Colonic mucosa (tissue), 4 donors: ENCODE measurements at places on chromosomes 7 and 10. TPM values are rescaled to one million over a fixed set of nuclear protein-coding genes. Genes with fewer than 3 reads are reported as not detected.
A peak's percentile ranks its signal among the peaks of the same experiment; 100 is the strongest.

DNA sequence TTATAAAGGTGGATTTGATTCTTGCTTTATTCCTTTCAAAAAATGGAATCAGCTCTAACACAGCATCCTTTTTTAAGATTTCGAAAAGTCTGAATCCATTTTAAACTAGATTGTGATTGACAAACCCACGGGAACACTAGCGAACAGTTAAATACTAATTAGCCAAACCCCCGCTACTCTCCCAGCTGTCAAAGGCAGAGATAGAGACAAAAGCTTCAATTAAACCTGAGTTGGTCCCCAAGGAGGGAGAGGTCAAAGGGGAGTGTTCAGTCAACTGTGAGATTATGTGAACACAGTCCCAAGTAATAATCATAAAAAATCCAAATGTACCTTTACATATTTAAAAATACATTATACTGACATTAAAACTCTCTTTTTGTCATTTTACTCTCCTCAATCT, 65.7 kb upstream of the TBX20 start:
- H3K4me1 ChIP-seq: no peaks in the 10 kb centered on the region
- DNase-seq: no peak
- no peak overlapping the region for H3K4me3 ChIP-seq

- no peaks in the 10 kb centered on the region for H3K27me3 ChIP-seq
- no peaks in the 10 kb centered on the region for H3K4me1 ChIP-seq
- no peak overlapping the region for H3K4me3 ChIP-seq
Observed at GRCh38 chr10:71778071-71778825, 4.9 kb upstream of the VSIR start.

DNA sequence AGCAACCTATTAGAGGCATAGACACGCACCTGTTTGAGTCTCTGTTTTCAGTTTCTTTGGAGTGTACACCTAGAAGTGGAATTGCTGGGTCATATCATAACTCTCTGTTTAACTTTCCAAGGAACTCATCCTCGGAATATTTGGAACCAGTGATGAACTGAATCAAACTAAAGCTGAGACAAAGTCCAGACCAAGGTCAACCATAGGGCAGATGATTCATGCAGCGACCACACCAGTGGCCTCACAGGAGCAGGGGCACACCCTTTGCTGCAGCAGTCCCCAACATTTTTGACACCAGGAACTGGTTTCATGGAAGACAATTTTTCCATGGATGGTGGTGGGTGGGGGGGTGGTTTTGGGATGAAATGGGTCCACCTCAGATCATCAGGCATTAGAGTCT, 4.9 kb upstream of the OPTN start:
- H3K36me3 ChIP-seq: no peaks in the 10 kb centered on the region
- H3K4me3 ChIP-seq: no peak overlapping the region
- H3K4me1 ChIP-seq: no peaks in the 10 kb centered on the region
- H3K27ac ChIP-seq: no peak overlapping the region
- no peaks in the 10 kb centered on the region for H3K27me3 ChIP-seq
- no peak for DNase-seq

- no peaks in the 10 kb centered on the region for H3K4me1 ChIP-seq
- no peak overlapping the region for H3K27ac ChIP-seq
- H3K4me3 ChIP-seq: no peak overlapping the region
- no peaks in the 10 kb centered on the region for H3K36me3 ChIP-seq
- no peaks in the 10 kb centered on the region for H3K27me3 ChIP-seq
- no peak for DNase-seq
Observed at GRCh38 chr10:78397786-78398185, 364.1 kb downstream of the RPS24 start.

GRCh38 chr7:53111031-53111430, 75.6 kb downstream of the POM121L12 start:
- DNase-seq: no peak
- H3K27ac ChIP-seq: no peak overlapping the region
- H3K4me3 ChIP-seq: no peak overlapping the region
- H3K4me1 ChIP-seq: no peaks in the 10 kb centered on the region

DNA sequence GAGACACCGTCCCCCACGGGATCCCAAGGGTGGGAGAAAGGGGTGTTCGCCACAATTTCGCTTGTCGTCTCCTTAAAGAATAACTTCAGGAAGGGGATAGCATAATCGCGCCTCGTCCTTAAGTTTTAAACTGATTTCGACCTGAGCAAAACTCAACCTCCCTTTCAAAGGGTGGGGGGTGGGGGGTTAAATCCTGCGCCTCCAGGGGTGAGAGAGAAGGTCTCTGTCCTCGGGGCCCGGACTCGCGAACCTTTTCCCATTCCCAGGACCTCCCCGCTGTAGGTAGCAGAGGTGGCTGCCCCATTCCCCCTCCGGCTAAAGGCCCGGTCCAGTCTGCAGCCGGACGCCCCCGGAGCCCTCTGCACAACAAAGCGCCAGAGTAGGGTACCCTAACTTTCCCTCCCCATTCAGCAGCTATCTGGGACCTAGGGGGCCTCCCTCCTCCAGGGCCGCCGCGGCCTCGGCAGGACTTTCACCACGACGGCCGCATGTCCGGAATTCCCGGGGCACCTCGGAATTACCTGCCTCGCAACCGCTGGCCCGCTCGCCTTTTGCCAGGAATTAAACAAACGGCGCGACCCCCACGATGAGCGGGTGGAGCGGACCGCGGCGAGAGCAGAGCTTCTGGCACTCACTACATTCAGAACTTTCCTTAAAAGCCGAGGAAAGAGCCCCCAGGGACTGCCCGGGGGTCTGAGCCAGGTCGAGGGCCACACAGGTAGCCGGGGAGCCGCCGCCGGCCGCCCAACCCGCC, 1.7 kb downstream of the CDK6 start:
- H3K4me1 ChIP-seq: no peaks in the 10 kb centered on the region
- peak overlapping the region; percentile 87 for H3K27ac ChIP-seq
- no peaks in the 10 kb centered on the region for H3K27me3 ChIP-seq
- peak; percentile 56 for DNase-seq
- peak overlapping the region; percentile 77 for H3K4me3 ChIP-seq
- H3K36me3 ChIP-seq: no peaks in the 10 kb centered on the region

GRCh38 chr7:3408814-3409595, 108.0 kb downstream of the SDK1 start:
- DNase-seq: no peak
- no peaks in the 10 kb centered on the region for H3K36me3 ChIP-seq
- H3K4me3 ChIP-seq: no peak overlapping the region
- no peaks in the 10 kb centered on the region for H3K4me1 ChIP-seq

DNA sequence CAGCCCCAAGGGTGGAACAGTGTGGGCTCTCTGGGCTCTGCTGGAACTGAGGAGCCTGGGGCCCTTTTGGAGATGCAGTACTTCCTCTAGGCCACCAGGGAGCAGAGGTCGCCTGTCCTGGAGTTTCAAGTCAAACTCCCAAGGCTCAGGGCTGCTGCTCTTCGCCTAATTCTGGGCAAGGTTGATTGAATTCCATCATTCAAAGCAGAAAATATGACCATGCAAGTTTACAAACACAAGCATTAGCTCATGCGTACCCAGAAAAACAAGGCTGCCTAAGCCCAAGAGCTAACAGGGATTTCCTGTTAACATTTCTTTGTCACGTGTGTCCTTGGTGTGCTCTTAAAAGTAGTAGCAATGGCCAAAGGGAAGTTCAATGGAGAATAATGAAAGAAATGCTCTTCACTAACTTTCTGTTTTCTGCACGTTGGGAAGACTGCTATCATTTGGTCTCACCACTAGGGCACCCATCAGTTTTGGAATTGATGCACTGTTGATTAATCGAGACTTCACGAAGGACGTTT, 20.1 kb downstream of the LDB3 start:
- DNase-seq: peak; percentile 65
- no peaks in the 10 kb centered on the region for H3K4me1 ChIP-seq
- H3K36me3 ChIP-seq: no peaks in the 10 kb centered on the region
- no peaks in the 10 kb centered on the region for H3K27me3 ChIP-seq
- no peak overlapping the region for H3K27ac ChIP-seq
- H3K4me3 ChIP-seq: no peak overlapping the region

DNA sequence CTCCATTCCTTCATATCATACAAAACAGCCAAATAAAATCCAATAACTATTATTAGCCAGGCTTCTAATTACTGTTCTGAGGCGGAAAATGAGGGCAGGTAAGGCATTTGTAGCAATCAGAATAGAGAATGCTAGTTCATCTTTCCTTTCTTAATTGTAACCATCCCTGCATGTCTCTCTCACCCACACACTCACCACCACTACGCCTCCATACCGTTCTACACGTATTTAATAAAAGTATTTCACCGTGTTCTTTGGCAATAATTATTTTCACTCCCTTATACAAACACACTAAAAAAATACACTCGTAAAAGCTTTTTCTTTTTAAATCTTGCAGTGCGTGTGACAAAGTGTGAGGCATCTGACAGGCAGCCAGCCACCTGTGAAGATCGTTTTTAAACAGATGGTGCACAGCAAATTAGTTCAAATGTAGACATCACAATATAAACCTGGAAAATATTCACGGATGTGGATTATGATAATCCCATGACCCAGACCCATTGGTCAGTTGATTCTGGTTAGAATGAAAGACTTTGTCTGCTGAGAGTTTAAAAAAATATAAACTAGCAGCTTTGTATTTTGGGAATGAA, 653.6 kb downstream of the REEP3 start:
- H3K27me3 ChIP-seq: no peaks in the 10 kb centered on the region
- H3K36me3 ChIP-seq: no peaks in the 10 kb centered on the region
- no peaks in the 10 kb centered on the region for H3K4me1 ChIP-seq
- DNase-seq: no peak
- H3K4me3 ChIP-seq: no peak overlapping the region

DNA sequence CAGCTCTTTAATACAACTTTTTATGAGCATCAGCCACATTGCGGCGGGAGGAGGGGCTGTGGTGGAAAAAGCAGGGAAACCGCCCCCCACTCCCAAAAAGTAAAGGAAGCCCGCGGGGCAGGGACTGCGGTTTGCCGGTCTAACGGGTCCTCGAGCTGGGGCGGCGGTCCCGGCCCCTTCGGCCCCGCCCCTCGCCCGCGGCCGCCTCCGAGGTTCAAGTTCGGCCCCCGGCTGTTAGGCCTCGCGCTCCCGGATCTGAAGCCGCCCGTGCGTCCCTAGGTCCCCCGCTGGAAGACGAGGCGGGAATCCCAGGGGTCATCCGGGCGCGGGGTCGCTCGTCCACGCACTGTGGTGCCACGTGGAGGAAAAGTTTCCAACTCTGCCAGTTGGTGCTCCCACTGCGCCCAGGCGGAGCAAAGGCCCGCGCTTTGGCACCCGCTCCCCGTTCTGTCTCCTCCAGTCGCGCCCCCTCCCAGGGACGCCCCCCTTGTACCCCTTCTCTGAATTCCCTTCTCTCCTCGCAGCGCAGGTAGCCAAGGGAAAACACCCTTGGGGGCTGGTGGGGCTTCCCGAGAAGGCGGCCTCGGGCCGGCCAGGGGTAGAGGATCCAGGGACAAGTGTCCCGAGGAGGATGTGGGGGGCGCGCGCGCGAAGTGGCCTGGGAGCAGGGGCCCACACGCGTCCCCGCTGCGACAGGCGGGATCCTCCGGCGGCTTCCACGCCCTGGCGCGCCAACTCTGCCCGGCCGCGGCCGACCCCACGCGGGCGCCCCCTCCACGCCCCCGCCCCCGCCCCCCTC, 798 bp upstream of the AUTS2 start:
- no peaks in the 10 kb centered on the region for H3K36me3 ChIP-seq
- peak overlapping the region; percentile 50 for H3K4me3 ChIP-seq
- H3K4me1 ChIP-seq: no peaks in the 10 kb centered on the region
- peak; percentile 22 for DNase-seq

DNA sequence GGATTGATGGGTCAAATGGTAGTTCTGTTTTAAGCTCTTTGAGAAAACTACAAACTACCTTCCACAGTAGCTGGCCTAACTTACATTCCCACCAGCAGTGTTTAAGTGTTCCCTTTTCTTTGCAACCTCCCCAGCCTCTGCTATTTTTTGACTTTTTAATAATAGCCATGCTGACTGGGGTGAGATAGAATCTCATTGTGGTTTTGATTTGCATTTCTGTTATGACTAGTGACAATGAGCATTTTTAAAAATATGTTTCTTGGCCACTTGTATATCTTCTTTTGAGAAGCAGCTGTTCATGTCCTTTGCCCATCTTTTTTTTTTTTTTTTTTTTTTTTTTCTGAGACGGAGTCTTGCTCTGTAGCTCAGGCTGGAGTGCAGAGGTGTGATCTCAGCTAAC, 155.2 kb upstream of the BMPER start:
- DNase-seq: no peak
- no peaks in the 10 kb centered on the region for H3K27me3 ChIP-seq
- H3K4me3 ChIP-seq: no peak overlapping the region
- no peaks in the 10 kb centered on the region for H3K36me3 ChIP-seq

- DNase-seq: no peak
- H3K27me3 ChIP-seq: no peaks in the 10 kb centered on the region
Observed at GRCh38 chr7:11648980-11649379, 183.0 kb downstream of the THSD7A start.

DNA sequence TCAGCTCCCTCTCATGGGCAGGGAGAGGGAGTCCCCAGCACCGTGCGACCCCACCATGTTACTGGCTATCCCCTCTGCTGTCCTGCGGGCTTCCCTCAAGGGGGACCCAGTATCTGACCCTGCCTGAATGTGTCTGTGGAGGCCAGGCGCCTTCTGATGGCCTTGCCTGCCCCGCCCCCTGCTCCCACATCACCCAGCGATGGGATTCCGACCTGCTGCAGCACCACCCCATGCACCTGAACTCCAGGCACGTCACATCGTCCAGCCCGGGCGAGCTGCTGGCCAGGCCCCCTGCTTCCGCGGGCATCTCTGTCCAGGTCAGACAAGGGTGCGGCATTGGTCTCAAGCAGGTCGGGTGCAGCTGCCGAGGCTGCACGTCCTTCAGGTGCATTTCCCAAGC, 19.0 kb downstream of the LRRC27 start:
- no peak overlapping the region for H3K27ac ChIP-seq
- no peak overlapping the region for H3K4me3 ChIP-seq
- no peaks in the 10 kb centered on the region for H3K27me3 ChIP-seq
- no peaks in the 10 kb centered on the region for H3K36me3 ChIP-seq
- DNase-seq: no peak

DNA sequence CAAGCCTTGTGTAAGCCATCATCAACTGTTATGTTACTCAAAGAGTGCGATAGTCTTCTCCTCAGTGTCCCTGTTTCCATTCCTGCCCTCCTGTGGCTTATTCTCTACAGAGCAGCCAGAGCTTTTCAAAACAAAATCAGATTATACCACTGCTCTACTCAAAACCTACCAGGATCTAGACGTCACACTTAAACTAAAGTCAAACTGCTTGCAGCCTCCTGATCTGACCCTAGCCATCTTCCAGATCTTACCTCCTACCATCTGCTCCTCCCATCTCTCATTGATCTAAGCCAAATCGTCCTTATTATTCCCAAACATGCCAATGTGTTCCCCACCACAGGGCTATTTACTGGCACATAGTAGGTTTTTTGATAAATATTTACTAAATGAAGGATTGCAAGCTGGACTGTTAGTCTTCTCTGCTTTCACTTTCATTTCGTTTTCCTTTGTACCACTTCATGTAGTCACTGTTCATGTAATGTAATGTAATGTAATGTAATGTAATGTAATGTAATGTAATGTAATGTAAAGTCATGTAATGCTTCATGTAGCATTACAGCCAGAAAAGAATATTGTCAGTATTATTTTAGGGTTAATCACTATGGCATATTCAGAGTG, 116.1 kb downstream of the GPR37 start:
- H3K4me3 ChIP-seq: no peak overlapping the region
- H3K27me3 ChIP-seq: no peaks in the 10 kb centered on the region
- no peak overlapping the region for H3K27ac ChIP-seq
- no peaks in the 10 kb centered on the region for H3K4me1 ChIP-seq

The NCF1 gene
- total RNA-seq: 2.7 TPM

The GOLGA7B gene
- total RNA-seq: 0.22 TPM

The FRMPD2 gene
- total RNA-seq: 0.35 TPM

The JCAD gene
- 1.8 TPM for total RNA-seq

The ADD3 gene
- total RNA-seq: 131 TPM

The GRID1 gene
- 0.30 TPM for total RNA-seq

The TES gene
- 142 TPM for total RNA-seq

The LIPF gene
- not detected for total RNA-seq

The MSMB gene
- not detected for total RNA-seq

The KEL gene
- total RNA-seq: 0.77 TPM

The ANKRD30A gene
- not detected for total RNA-seq
